Activated CD8-positive, alpha-beta T cell treated with anti-CD3 and anti-CD28 coated beads for 36 hours (primary cell): ENCODE measurements at places on chromosomes 5 and 9. TPM values are rescaled to one million over a fixed set of nuclear protein-coding genes. Genes with fewer than 3 reads are reported as not detected.

Gene CTNNAL1
- 26.0 TPM for total RNA-seq

Gene FBXL7
- total RNA-seq = not detected

Gene MPDZ
- total RNA-seq = not detected

GRCh38 chr5:112283943-112284929 is 134.8 kb downstream of the EPB41L4A start:
- DNase-seq = no peak

- DNase-seq = no peak
Measured at GRCh38 chr9:101601904-101602765, 7.4 kb upstream of the PPP3R2 start.

GRCh38 chr5:139061856-139062255 is 136.3 kb downstream of the SIL1 start:
- no peak for DNase-seq

Gene PFN3
- total RNA-seq = not detected
